ENCODE measurements at places on chromosomes 7 and 10. TPM values are rescaled to one million over a fixed set of nuclear protein-coding genes. Genes with fewer than 3 reads are reported as not detected.

UCMA gene
- not detected for total RNA-seq

MKLN1 gene
- total RNA-seq: 36.7 TPM

ANXA8 gene
- total RNA-seq: not detected

SUMF2 gene
- 59.3 TPM for total RNA-seq

SPACDR gene
- total RNA-seq: 1.7 TPM

HPS1 gene
- 34.4 TPM for total RNA-seq

DNA sequence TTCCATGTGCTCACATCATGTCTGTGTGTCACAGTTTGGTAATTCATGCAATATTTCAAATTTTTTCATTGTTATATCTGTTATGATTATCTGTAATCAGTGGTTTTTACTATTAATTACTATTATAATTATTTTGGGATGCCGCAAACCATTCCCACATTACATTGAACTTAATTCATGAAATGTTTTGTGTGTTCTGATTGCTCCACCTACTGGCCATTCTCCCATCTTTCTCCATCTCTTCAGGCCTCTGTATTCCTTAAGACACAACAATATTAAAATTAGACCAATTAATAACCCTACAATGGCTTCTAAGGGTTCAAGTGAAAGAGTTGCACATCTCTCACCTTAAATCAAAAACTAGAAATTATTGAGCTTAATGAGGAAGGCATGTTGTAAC lies 398.5 kb downstream of the PCDH15 start:
- no peak for DNase-seq

DNA sequence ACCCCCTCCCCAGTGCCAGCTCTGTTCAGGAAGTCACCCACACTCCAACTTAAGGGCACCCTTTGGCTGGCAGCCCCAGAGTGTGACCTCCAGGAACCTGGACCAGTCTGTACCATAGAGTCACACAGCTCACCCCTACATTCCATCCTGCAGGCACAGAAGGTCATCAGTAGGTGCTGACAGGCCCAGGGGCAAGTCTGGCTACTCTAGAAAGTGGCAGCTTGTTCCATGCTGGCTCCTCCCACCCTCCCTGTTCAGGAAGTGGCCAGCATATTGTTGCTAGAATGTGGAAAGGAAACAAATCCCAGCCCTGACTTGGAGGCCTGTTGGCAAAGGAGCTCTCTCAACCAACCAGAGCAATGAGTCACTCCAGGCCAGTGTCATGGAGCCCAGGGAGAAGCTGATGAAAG lies 3.2 kb upstream of the NCOA4 start:
- DNase-seq: no peak

- no peak for DNase-seq
Measured at GRCh38 chr10:5983774-5984173, 6.4 kb upstream of the IL15RA start.

Data from glutamatergic neuron (in vitro differentiated cells).